ENCODE measurements at places on chromosomes 16 and 17. TPM values are rescaled to one million over a fixed set of nuclear protein-coding genes. Genes with fewer than 3 reads are reported as not detected.

Gene DNASE1L2
- total RNA-seq = 1.2 TPM

Gene ZNF423
- 14.4 TPM for total RNA-seq

Gene YPEL2
- total RNA-seq = 47.8 TPM

Gene TEKT1
- not detected for total RNA-seq

Gene SLC22A31
- total RNA-seq = not detected

Gene SMPD3
- total RNA-seq = 0.21 TPM

Gene TAC4
- total RNA-seq = not detected

Gene SSH2
- 168 TPM for total RNA-seq

Gene MRPS23
- 34.3 TPM for total RNA-seq

Gene KRTAP4-5
- total RNA-seq = not detected
